NCI-H1436 treated with DMSO at 0.1 percent for 48 hours (cell line): ENCODE measurements at places on chromosomes 4 and X.

DNA sequence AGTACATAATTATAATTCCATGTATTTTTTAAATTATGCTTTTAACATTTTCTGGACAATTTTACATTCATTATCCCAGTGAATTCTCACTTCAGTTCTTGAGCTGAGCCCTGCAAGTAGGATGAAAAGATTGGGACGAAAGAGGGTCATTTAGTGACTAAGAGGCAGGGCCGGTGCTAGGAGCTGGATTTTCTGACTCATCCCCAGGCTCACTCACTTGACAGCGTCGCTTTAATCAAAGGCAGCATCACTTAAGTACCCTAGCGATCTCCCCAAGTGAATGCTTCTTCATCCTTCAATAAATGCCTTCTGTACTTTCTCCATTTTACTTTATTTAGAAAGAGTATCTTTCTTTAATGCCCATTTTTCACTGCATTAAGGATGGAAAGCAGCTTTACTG, 263.6 kb downstream of the HS3ST1 start:
- no peak for DNase-seq

GRCh38 chr4:10101671-10102473, 14.7 kb downstream of the WDR1 start:
- no peak for DNase-seq

GRCh38 chrX:78075787-78076389, 28.2 kb upstream of the PGK1 start:
- DNase-seq = no peak

DNA sequence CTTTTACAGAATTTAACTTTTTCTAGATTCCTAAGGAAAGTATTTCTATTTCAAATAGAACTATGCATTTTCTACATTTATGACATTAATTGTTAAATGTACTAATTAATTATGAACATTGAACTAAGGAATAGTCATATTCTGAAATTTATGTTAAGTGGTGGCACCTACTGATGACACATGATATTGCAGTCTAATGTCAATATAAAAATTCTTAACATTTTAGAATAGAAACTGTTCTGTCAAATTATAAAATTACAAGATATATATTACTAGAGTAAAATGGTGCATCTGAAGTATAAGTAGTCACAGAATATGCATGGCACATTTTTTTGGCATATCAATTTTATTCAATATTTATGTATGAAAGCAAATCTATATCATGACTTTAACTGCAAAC, 40.2 kb upstream of the NDNF start:
- DNase-seq = no peak

GRCh38 chr4:152577708-152578396, 42.0 kb upstream of the FBXW7 start:
- no peak for DNase-seq

GRCh38 chr4:4851906-4852305, 7.6 kb upstream of the MSX1 start:
- DNase-seq = no peak

DNA sequence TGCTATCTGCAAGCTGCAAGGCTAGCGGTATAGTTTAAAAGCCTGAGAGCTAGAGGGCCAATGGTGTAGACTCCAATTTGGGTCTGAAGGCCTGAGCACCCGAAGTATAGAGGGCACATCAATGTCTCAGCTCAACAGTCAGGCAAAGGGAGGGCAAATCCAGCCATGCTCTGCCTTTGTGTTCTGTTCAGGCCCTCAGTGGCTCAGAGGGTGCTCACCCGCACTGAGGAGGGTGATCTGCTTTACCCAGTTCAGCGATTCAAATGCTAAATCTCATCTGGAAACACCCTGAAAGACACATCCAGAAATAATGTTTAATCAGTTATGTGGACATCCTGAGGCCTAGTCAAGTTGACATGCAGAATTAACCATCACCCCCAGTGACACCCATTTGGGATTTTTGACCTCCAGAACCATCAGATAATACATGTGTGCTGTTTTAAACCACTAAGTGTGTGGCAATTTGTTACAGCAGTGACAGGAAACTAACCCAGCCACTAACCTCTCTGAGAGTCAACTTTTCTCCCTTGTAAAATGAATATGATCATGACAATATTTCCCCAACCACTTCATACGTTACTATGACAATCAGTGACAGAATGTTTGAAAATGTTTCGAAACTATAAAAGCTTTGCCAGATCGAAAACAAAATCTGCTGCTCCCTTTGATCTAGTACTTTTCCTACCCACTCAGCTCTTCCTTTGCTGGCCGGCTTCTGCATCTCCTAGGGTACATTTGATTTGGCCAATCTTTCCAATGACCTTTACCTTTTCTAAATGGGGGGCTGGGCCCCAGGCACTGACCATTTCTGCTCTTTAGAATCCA, 8.4 kb upstream of the TBL1X start:
- no peak for DNase-seq
